Neuronal stem cell (in vitro differentiated cells): ENCODE measurements at places on chromosomes 5 and 9.

DNA sequence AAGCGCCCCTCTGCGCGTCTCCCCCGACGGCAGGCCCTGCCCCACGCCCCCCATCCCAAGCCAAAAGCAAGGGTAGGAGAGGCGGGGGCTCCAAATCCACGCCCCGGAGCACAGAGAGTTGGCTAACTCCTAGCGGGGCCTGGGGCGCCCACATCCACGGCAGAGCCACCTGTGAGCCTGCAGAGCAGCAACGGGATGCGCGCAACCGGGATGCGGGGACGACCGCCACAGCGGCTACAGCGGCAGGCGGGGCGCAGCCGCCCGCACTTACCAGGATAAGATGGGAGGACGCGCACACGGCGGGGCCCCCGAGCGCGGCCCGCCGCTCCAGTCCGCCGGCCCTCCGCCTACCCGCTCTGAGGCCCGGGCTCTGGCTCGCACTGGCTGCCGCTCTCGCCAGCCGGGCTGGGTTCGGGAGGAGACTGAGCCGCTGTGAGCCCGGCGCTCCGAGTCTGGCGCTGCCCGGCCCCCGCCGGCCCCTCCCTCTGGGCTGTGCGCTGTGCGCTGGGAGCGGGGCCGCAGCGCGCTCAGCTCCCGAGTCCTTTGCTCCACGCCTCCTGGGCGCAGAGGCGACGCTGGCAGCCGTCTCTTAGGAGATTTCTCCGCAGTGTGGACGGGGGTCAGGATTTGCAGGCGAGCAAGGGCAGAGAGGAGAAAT lies at the start of gene SLC24A2:
Gene SLC24A2 (minus strand): TSS at position 424 of the 658 bp plus-strand sequence.
- peak; percentile 61 for DNase-seq

DNA sequence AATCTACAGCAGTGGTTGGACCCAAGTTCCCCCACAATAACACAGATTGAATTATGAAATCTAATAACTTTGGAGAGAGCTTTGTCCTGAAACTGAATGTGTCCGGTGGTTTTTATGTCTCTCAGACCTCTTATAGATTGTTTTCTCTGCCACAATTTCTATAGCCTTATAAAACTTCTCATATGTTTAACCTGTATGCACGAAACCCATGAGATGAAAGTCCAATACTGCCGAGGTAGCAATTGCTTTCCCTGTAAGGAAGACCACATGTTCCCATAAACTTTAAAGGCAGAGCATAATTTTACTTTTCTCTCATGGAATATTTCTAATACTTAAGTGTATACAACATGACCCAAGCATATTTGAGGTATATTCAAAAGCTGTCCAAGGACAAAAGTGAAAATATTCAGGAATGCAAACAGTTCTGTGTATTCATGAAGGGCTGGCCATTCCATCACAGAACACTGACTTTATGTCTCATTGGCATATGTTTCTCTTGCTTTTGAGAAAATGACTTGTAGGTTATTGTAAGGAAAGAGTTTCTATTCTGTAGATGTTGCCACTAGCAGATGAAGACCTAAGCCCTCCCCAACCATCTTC lies 94.4 kb upstream of the TLE4 start:
- DNase-seq = no peak

GRCh38 chr5:37234288-37234687 lies 14.9 kb downstream of the CPLANE1 start:
- no peak for DNase-seq

DNA sequence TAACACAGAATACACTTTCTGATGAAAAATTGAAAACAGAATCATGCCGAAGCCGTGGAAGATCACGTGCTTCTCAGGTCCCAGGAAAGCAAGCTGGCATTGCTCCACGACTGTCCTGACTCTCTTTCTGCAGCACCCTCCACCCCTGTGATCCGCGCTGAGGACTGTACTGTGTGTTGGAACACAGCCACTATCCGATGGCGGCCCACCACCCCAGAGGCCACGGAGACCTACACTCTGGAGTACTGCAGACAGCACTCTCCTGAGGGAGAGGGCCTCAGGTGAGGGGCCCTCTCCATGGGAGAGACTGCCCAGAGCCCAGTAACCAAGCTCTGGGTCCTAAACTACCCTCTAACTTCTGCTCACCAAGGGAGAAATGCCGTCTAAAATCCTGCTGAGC lies 73.3 kb downstream of the CMYA5 start:
- no peak for DNase-seq

DNA sequence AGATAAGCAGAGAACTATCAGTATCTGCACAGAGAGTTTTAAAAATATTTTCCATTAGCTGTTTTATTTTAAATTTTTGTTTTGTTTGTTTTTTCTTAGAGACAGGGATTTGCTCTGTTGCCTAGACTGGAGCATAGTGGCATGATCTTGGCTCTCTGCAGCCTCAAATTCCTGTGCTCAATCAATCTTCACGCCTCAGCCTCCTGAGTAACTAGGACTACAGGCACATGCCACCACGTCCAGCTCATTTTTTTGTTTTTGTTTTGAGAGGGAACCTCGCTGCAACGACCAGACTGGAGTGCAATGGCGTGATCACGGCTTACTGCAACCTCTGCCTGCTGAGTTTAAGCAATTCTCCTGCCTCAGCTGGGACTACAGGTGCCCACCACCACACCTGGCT lies 138.2 kb upstream of the LPAR1 start:
- DNase-seq = no peak

GRCh38 chr9:97441729-97442128 lies 29.8 kb downstream of the TDRD7 start:
- no peak for DNase-seq

DNA sequence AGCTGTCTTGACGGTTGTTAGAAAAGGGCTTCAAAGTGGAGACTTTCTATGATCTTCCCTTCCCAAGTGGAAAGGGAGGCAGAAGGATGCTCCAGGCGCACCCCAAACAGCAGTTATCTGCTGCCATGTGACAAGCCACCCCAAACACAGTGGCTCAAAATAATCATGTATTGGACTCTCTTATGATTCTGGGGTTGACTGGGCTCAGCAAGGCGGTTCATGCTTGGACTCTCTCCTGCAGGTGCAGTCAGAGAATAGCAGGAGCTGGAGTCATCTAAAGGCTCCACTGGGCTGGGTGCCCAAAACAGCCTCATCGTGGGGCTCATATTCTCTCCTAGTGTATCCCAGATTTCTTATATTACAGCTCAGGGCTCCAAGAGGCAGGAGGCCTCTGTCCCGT lies 177.6 kb upstream of the IER5L start:
- no peak for DNase-seq

DNA sequence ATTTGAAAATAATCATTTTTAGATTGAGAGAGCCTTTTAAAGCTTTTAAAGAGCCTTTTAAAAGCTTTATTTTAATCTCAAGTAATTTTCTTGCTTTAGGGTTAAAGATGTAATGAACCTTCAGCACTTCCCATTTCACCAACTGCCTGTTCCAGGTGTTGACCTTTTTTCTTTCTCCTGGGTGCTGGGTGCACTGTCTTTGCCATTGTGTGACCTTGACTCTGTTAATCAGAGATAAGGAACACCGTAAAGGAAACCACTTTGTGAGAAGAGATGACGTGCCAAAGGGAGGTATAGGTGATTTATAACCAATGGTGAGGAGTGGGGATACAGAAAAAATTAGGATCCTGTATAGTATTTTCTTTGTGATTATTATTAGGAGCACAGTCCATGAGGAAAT lies 68.2 kb downstream of the NAA35 start:
- no peak for DNase-seq

- no peak for DNase-seq
These were observed 501.0 kb downstream of the GADD45G start for GRCh38 chr9:90105773-90106172.
